ENCODE measurements at places on chromosomes 4 and X.

GRCh38 chr4:54400802-54401201 is 171.7 kb downstream of the PDGFRA start:
- peak; percentile 4 for DNase-seq

DNA sequence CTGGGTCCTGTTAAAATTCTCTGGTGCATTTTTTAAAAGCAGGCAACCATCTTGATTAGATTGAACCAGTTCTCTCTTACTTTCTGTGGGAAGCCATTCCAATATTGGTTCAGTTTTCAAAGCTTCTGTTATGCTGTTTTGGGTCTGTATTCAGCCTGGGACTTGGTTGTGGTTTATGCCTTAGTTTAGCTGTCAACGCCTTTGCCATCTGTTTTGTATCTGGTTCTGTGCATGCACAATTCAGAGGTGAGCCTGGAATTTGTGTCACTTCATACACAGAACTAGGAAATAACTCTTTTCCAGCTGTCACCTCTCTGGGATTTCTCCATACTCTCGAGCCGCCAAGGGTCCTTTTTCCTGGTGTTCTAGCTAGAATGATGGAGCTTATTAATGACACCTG is 46.2 kb downstream of the STAP1 start:
- no peak for DNase-seq

GRCh38 chrX:24137192-24137591 is 12.3 kb upstream of the ZFX start:
- no peak for DNase-seq

DNA sequence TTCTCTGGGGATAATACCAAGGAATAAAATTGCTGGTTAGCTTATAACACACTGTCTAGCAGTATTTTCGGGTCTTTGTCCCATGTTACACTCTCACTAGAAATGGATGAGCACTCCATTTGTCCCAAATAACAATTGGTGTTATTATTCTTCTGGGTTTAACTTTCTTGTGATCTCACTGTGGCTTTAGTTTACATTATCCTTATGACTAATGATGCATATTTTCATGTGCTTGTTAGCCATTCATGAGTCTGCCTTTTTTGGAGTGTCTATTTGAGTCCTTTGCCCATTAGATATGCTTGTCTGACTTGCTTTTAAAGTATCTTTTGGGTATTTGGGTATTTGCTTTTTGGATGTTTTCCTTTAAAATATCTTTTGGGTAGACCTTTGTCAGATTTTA is 372.9 kb upstream of the TENM3 start:
- DNase-seq = no peak

- DNase-seq = no peak
Measured at GRCh38 chr4:75698963-75699228, 25.5 kb upstream of the USO1 start.

GRCh38 chrX:38627683-38628082 is 66.3 kb downstream of the TSPAN7 start:
- DNase-seq = peak; percentile 5

- no peak for DNase-seq
Measured at GRCh38 chrX:129980001-129980401, 2.4 kb upstream of the BCORL1 start.

GRCh38 chr4:94160774-94161173 is 46.9 kb upstream of the SMARCAD1 start:
- no peak for DNase-seq

DNA sequence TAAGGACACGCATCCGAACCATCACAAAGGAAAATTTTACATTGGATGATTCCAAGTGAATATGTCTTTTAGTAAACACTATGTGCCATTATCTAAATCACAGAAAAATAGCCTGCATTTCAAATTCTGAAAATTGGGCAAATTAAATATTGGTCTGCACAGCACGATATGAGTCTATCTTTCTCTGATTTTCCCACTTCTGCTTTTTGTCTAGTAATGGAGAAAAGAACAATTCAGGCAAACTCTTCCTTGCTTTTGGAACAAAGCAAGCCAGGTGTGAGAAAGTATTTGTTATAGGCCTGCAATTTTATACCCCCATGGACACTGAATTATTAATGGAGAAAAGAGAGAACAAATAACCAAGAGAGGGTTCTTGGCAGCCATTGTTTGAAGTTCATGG is 97.8 kb downstream of the ZNF827 start:
- DNase-seq = no peak
